ENCODE measurements at places on chromosomes 2 and 18.

- no peak for DNase-seq
Measured at GRCh38 chr2:85173909-85174308, 40.7 kb downstream of the TCF7L1 start.

DNA sequence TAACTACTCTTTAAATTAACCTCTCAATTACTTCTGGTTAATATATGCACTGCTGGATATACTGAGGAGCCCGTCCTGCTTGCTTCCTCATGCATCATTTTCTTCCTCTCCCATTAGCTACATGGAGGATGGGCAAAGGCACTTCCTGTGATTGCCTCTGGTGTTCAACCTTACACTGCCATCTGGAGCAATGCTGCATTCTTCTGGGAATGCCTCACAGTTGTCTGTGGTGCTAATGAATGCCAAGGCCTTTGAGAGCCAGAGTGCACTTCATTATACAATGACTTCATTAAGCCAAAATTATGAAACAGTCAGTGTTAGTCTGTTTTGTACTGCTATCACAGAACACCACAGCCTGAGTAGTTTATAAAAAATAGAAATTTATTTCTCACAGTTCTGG is 134.8 kb upstream of the DOCK10 start:
- no peak for DNase-seq

- no peak for DNase-seq
Measured at GRCh38 chr2:210860276-210860675, 303.9 kb downstream of the CPS1 start.

GRCh38 chr2:219289537-219290361 is 10.6 kb downstream of the DNAJB2 start:
- no peak for DNase-seq

- no peak for DNase-seq
Measured at GRCh38 chr2:46329803-46330775, 32.9 kb downstream of the EPAS1 start.

GRCh38 chr18:36756242-36756641 is 72.6 kb downstream of the TPGS2 start:
- DNase-seq, result no peak

GRCh38 chr2:170974304-170974993 is 45.4 kb downstream of the GORASP2 start:
- DNase-seq, result no peak

DNA sequence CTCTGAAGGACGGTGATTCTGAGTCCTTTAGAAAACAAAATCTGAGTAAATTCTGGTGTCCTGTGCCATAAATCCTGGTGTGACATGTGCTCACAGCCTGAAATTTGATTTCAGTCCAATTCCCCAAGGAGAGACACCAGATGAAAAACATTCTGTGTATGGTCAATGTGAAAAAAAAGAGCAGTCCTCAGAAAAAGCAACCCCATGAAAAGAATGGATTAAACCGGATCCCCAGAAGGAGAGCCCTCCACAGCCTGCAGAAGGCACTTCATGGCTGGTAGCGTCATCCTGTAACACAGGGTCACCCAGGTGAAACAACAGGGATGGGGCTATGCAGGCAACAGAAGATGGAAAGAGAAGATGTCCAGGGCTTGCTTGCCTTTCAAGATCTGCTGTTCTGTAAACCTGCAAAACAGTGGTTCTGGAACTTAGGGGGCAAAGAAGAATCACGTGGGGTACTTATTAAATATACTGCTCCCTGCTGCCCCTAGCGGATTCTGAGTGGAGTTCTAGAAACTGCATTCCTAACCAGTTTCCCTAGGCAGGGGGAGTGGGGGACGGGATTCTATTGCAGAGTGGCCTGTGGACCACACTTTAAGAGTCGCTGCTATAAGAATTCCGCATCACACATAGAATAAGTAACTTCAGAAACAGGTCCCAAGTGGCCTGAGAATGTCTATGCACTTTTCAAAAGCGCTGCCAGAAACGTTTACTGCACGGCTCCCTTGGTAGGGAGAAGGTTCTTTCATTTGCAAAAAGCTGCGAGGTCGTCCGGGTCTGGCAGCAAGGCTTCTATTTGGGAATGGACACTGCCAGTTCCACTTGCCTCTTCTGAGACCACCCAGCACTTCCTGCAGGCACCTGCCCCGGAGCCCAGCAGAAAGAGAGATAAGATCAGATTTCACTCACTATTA is 118.9 kb upstream of the ARL5A start:
- DNase-seq, result peak; percentile 3

DNA sequence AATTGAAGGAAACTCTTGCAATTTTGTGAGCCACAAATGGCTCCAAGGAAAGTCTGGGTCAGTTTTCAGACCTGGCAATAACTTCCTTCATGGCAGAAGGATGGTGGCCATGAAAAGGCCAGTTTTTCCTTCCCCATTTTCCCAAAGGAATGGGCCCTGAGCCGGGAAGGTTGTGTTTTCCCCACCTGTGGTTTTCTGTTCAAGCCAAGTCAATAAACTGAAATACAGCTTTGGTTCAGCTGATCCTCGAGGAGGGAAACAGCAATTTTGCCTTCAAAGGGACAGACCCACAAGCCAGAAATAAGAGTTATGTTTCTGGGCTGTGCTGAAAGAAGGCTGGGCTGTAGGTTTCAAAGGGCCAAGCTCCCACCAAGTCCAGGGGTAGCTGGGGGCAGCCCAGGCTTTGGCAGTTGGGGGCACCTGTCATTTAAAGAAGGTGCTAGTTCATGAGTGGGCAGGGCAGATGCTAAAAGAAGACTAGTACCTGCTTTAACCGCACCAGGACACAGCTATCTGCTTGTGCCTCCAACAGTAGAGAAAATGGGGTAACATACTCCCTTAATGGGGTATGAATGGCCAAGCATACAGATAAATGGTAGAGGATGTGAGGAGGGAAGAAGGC is 97.0 kb downstream of the TTC32 start:
- DNase-seq, result no peak

DNA sequence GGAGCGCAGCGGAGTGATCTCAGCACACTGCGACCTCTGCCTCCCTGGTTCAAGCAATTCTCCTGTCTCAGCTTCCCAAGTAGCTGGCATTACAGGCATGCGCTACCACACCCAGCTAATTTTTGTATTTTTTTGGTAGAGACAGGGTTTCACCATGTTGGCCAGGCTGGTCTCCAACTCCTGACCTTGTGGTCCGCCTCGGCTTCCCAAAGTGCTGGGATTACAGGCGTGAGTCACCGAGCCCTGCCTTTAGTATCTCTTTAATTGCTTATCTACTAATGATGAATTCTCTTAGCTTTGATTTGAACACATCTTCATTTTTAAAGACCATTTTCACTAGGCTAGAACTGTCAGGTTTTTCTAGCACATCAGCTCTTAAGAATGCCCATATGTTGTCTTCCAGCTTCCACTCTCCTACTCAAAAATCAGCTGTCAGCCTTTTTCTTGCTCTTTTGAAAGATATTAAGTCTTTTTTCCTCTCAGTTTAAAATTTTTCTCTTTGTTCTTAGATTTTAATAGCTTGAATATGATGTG is 16.1 kb upstream of the MFSD2B start:
- no peak for DNase-seq

DNA sequence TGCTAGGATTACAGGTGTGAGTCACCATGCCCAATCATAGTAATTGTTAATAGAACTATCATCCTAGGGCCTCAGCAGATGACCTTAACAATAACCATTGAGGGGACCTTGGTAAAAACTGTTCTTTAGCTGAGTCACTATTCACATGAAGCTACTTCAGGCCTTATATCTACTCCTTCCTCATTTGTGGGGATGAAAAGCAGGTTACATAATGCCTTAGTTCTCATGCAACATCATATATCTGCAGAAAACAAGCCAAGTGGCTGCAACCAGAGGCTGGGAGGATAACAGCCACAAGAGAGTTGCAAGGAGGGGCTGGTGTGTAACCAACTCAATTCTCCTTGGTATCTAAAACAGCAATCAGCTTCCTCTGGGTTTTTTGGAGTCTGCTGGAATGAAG is 445.4 kb downstream of the NBAS start:
- no peak for DNase-seq

GRCh38 chr2:50514901-50515300 is 517.0 kb downstream of the NRXN1 start:
- DNase-seq, result no peak

DNA sequence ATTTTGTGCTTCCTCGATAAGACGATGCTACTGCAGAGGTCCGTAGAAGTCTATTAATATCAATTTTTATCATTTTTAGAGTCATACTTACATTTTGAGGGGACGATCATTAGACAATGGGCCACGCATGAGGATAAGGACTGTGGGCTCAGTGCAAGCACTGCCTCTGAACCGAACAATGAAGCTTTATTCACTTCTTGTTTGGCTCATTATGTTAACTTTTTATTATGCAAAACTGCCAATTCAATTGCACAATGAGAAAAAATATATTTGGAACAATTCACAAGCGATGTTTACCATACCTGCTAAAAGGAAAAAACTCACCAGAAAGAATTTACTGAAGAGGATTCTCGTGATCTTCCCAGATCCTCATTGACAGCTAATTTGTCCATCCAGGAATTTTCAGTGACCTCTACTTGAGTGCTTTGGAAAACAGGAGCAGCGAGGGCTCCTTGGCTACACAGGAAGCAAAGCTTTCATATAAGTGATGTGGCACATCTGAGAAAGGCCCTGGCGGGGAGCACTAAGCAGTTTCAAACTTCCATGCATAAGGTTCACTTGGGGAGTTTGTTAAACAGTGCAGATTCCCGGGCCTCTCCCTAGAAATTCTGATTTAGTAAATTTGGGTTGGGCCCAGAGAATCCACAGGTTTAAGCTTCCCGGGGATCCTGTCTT is 13.3 kb upstream of the CAPN13 start:
- DNase-seq, result no peak

- no peak for DNase-seq
Measured at GRCh38 chr2:112960230-112960825, 17.5 kb upstream of the IL36G start.

DNA sequence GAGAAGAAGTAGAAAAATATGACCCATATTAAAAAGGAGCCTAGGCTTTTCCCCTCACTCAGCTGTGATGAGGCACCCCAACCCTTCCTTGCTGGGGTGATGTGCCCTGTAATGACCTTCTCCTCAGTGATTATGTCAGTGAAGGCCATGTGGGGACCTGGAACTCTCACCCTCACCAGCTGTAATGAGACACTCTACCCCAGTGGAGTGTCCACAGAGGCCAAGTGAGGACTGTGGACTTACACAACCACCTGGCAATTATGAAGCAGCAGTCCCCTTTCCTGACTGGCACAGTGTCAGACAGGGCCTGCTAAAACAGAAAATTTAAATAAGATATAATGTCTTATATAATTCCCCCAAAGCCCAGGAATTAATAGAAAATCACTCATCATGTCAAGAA is 54.2 kb downstream of the SEMA4F start:
- DNase-seq, result no peak

Data from activated CD4-positive, alpha-beta T cell treated with anti-CD3 and anti-CD28 coated beads for 24 hours (primary cell).